Left lung (tissue), 14 donors: ENCODE measurements at places on chromosomes 1 and 21. TPM values are rescaled to one million over a fixed set of nuclear protein-coding genes. Genes with fewer than 3 reads are reported as not detected.

Gene BMP8B
- 1.4 TPM for polyA plus RNA-seq

Gene NPPB
- not detected for polyA plus RNA-seq

Gene MPZ
- polyA plus RNA-seq = 2.5 TPM

Gene SNX7
- polyA plus RNA-seq = 31.5 TPM

Gene EXTL1
- 0.78 TPM for polyA plus RNA-seq

Gene YBX1
- 543 TPM for polyA plus RNA-seq
